ENCODE measurements at places on chromosomes 5 and 9.

DNA sequence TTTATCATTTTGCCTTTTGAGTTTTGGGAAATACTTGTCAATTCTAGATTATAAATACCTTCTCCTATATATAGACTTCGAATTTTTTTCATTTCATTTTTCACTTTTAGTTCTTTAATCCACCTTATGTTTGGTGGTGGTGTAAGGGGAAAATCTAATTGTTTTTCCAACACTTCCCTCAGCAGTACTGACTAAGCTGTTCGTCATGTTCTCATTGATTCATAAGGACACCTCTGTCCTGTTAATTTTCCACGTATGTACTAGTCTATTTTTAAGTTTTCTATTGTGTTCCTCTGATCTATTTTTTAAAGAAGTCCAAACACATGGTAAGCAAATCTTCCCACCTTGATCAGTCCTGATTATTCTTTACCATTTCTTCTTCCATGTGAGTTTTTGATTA, 254.2 kb downstream of the SYK start:
- DNase-seq = no peak

GRCh38 chr9:83484990-83485389, 53.2 kb downstream of the FRMD3 start:
- DNase-seq = no peak

DNA sequence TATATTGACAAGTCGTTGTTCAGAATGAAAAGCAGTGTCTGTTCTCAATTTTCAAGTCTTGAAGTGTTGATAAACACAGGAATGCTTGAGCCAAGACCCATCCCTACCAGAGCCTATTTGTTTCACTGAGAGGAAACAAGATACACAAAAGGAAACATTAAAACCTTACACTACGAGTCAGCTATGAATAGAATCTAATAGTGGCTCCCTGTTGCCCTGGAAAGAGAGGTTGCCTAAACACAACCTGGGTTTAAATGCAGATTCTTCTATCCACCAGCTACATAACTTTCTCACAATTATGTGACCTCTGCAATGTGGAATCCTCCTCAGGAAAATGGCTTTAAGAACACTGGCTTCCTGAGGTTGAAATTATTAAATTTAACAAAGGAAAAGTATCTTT, 29.1 kb upstream of the BNC2 start:
- peak; percentile 46 for DNase-seq

GRCh38 chr5:124592891-124593290, 153.5 kb downstream of the ZNF608 start:
- no peak for DNase-seq

GRCh38 chr5:14265570-14265969, 122.4 kb downstream of the TRIO start:
- DNase-seq = peak; percentile 97

DNA sequence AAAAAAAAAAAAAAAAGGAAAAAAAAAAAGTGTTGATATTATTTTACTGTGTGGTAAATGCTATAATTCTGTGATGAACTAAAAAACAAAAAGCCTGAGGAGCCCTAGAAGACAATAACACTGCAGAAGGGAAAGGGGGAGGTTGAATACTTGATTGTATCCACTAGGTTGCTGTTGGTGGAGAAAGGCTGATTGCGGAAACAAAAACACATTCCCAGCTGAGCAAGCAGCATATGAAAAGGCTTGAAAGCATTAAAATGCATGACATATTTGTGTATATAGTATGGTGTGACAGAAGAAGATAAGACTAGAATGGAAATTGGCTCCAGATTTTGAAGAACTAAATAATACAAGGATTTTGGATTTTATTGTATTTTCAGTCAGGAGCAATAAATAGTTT, 8.9 kb downstream of the RABGAP1 start:
- DNase-seq = peak; percentile 11
